ENCODE measurements at places on chromosomes 3 and 15.

GRCh38 chr15:80487839-80488390, 83.7 kb downstream of the ARNT2 start:
- no peak for DNase-seq

GRCh38 chr3:17130956-17131355, 246.2 kb downstream of the PLCL2 start:
- DNase-seq = no peak

DNA sequence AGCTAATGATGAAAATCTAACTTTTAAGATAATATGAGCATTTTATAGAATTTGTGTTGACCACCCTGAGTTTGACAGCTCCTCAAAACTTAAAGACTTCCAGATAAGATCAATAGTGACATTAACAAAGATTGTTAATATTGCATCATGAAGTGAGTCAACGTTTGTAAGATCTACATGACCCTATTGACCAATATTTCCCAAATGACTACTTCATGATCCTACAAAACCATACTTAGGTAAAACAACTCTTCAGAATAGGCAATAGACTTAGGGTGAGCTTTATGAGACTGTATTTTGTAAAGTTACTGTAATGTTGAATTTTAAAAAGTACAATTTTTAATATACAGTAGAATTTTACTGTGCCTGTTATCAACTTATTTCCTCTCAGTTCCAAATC, 422.7 kb upstream of the ALCAM start:
- no peak for DNase-seq

- DNase-seq = no peak
These were observed 43.9 kb downstream of the P3H2 start for GRCh38 chr3:190076601-190077394.

DNA sequence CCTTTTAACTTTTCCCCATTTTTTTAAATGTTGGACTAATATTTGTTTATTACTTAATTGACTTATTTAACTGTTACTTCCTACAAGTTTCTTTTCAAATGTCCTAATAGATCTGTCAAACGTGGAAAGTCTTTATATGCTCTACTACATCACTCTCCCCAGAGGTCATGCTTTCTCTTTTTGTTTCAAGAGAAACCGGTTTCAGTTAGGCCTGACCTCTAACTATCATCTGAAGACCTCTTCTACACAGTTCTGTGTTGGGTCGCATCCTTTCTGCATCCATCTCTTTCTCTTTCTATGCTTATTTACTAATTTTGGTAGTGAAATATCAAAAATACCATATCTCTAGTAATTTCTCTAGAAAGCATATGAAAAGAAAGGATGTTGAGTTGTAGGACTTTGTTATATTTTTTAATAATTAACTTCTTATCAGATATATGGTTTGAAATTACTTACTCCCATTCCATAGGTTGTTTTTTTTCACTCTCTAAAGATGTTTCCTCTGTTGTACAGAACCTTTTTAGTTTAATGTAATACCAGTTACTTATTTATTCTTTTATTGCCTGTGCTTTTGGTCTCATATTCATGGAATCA, 781.2 kb upstream of the ARPP21 start:
- no peak for DNase-seq

- DNase-seq = no peak
These were observed 360.4 kb upstream of the TGFBR2 start for GRCh38 chr3:30245858-30246622.

GRCh38 chr3:37768107-37768809, 93.4 kb upstream of the CTDSPL start:
- no peak for DNase-seq

All from hematopoietic multipotent progenitor cell treated with erythropoietin and hydrocortisone succinate and interleukin-3 and kit ligand, for 8 days (in vitro differentiated cells).